CD8-positive, alpha-beta memory T cell (primary cell): ENCODE measurements at places on chromosomes 11 and 22. TPM values are rescaled to one million over a fixed set of nuclear protein-coding genes. Genes with fewer than 3 reads are reported as not detected.

GRCh38 chr22:38629108-38629507 lies 27.1 kb downstream of the FAM227A start:
- H3K27ac ChIP-seq: no peak overlapping the region
- H3K27me3 ChIP-seq: no peaks in the 10 kb centered on the region
- H3K4me1 ChIP-seq: peaks cover 7% of the 10 kb centered on the region
- DNase-seq: no peak
- no peak overlapping the region for H3K4me3 ChIP-seq

GRCh38 chr11:6526411-6527135 lies 29.5 kb downstream of the DNHD1 start:
- no peaks in the 10 kb centered on the region for H3K27me3 ChIP-seq
- H3K4me3 ChIP-seq: no peak overlapping the region
- H3K27ac ChIP-seq: no peak overlapping the region
- no peak for DNase-seq
- H3K36me3 ChIP-seq: no peaks in the 10 kb centered on the region

Gene SMCO4
- total RNA-seq: 8.2 TPM

Gene STK33
- total RNA-seq: 2.5 TPM

Gene SLC7A4
- total RNA-seq: 0.37 TPM

Gene GDPD4
- total RNA-seq: not detected
